T-helper 1 cell (primary cell): ENCODE measurements at places on chromosomes 2 and 18.

DNA sequence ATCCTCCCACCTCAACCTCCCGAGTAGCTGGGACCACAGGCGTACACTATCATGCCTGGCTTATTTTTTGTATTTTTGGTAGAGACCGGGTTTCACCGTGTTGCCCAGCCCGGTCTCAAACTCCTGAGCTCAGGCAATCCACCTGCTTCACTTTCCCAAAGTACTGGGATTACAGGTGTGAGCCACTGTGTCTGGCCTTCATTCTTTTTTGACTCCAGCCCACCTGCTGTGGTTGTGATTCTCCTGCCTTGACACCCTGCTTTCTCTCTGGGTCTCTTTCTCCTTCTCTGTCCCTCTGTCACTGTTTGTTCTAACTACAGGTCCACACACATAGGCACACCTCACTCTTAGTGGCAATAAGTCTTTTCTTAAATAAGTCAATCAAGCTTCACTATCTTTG, 85.3 kb downstream of the FTCDNL1 start:
- no peak for DNase-seq

DNA sequence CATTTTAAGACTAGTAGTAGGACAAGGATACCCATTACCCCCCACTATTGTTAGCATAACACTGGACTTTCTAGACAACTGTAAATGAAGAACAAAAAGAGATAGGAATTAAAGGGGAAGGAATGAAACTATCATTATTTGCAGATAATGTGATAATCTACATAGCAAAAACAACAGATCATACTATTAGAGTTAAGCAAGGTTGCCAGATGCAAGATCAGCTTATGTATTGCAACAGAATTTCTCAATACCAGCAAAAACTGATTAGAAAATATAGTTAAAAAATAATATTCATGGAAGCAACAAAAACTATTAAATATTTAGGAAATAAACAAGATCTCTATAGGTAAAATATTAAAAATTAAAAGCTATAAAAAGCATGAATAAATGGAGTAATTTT, 194.4 kb upstream of the SPRED2 start:
- no peak for DNase-seq

DNA sequence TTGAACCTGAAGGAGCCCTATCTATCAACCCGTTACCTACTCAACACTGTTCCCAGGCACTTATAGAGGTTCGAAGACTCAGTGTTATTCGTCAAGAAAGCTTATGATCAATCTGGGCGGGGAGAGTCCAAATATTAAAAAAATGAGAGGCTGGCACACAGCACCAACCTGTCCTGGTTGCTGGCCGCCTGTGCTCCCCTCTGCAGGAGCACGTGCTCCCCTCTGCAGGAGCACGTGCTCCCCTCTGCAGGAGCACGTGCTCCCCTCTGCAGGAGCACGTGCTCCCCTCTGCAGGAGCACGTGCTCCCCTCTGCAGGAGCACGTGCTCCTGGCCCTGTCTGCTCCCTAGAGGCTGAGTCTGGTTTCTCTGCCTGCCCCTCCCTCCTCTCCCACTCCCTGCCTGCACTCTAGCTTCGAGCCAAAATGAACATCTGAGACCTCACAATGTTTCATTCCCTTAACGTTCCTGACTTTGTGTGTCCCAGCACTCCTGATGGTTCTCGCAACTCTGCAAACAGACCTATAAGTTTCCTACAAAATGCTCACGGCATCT, 614.0 kb upstream of the ID2 start:
- no peak for DNase-seq

DNA sequence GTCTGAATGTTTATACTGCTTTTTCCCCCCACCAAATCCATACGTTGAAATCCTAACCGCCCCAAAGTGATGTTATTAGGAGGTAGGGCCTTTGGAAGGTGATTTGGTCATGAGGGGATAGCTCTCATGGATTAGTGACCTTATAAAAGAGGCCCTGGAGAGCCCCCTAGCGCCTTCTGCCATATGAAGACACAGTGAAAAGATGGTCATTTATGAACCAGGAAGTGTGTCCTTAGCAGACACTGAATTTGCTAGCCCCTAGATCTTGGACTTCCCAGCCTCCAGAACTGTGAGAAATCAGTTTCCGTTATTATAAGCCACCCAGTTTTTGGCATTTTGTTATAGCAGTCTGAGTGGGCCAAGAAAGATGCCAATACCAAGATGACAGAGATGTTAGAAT, 7.2 kb upstream of the TSN start:
- DNase-seq: no peak

DNA sequence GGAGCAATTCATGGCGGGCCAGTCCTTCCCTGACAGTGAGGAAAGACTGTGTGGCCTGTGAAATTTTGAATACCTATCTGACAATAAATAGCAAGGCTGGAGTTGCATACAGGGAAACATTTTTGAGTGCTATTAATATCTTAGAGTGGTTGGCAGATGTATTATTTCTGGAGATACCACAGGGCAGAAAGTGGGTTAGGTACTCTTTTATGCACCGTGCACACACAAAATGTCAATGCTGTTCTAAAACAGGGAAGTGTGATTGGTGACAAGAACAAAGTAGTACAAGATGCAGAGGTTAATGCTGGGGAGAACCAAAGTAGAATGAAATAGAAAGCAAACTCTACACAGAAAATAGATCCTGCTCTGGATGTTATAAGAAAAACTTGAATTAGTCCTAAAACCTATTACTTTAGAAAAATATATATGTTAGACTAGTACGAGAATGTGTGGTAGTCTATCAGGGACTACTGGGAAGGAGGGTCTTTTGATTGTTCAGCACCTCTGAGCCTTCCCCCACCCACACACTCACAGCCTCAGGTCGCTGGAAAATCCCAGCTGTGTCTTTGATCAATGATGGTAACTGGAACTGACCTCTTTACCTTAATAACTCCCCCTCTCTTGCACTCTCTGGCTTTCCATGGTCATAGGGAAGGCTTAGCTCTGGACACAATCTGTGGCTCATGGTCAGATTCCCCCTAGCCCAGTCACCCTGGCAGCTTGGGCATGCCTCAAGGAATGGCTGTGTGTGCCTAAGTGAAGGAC, 58.2 kb downstream of the SERPINB8 start:
- DNase-seq: no peak

GRCh38 chr2:135142323-135142722, 90.2 kb downstream of the RAB3GAP1 start:
- DNase-seq: no peak

- no peak for DNase-seq
Measured at GRCh38 chr2:188576006-188576405, 284.3 kb downstream of the GULP1 start.

- DNase-seq: no peak
Measured at GRCh38 chr18:36130039-36130831, 536 bp downstream of the ELP2 start.

- DNase-seq: no peak
Measured at GRCh38 chr18:10306779-10307178, 147.7 kb upstream of the APCDD1 start.

DNA sequence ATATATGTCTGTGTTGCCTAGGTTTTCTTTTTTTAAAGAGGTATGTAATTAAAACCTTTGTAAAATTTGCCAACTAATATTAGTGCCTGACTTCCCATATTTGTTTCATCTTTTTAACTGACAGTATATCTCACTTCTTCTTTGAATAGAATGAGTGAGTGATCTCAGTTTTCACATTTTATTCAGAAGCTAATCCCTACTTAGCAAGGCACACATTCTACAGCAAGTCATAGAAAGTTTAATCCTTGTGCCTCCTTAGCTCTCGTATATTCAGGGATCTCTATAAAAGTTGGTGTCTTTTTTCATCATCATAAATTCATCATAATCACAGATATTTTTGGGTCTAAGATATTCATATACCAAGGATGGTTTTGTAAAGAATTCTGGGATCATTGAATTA, 66.6 kb downstream of the RIF1 start:
- DNase-seq: no peak

DNA sequence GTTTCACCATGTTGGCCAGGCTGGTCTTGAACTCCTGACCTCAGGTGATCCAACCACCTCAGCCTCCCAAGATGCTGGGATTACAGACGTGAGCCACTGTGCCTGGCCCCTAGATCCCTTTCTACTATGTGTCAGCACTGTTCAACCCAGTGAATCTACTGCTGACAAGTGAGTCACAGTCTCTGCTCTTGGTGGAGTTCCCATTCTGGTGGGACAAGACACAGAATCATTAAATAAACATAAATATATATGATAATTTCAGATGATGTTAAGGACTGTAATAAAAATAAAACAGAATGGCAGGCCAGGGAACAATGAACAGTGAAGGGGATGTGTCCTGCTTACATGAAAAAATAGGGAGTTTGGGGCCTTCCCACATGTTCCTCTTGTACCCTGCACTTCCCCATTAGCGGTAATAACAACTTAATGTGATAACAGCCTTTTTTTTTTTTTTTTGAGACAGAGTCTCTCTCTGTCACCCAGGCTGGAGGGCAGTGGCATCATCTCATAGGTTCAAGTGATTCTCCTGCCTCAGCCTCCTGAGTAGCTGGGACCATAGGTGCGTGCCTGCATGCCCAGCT, 112.2 kb downstream of the CPO start:
- DNase-seq: no peak

GRCh38 chr2:3483227-3483985, 35.9 kb downstream of the ADI1 start:
- DNase-seq: no peak

- DNase-seq: no peak
Measured at GRCh38 chr2:165058476-165059265, 103.3 kb upstream of the SLC38A11 start.

- no peak for DNase-seq
Measured at GRCh38 chr18:60984510-60984909, 348.7 kb upstream of the CDH20 start.

DNA sequence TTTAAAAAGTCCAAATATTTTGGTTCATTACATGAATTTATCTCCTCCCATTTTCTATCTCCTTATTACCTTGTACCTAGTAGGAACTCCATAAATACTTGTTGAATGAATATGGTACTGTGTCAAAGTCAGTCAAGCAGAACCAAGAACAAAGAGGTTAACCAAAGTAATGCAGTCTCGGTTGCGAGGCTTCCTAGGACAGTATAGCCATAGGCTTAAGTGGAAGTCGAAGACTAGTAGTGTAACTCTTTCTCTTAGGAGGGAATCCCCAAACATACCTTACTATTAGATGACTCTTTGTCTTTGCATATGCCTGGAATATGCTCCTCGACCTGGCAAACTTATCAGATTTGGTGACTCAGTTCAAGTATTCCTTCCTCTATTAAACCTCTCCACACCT, 4.8 kb downstream of the LIPT1 start:
- DNase-seq: no peak

- no peak for DNase-seq
Measured at GRCh38 chr18:35512761-35513160, 15.0 kb upstream of the INO80C start.

- DNase-seq: no peak
Measured at GRCh38 chr2:128199141-128199540, 108.1 kb downstream of the UGGT1 start.

GRCh38 chr18:75160364-75160763, 48.6 kb downstream of the PTGR3 start:
- DNase-seq: no peak

- DNase-seq: no peak
Measured at GRCh38 chr2:27829791-27830190, 58.3 kb downstream of the MRPL33 start.

- DNase-seq: no peak
Measured at GRCh38 chr2:62423883-62424458, 82.0 kb downstream of the TMEM17 start.

- no peak for DNase-seq
Measured at GRCh38 chr2:236809716-236810115, 240.1 kb downstream of the ACKR3 start.

- no peak for DNase-seq
Measured at GRCh38 chr18:40810372-40810771, 1144.7 kb upstream of the PIK3C3 start.

- DNase-seq: no peak
Measured at GRCh38 chr2:225766431-225766830, 366.9 kb downstream of the NYAP2 start.

DNA sequence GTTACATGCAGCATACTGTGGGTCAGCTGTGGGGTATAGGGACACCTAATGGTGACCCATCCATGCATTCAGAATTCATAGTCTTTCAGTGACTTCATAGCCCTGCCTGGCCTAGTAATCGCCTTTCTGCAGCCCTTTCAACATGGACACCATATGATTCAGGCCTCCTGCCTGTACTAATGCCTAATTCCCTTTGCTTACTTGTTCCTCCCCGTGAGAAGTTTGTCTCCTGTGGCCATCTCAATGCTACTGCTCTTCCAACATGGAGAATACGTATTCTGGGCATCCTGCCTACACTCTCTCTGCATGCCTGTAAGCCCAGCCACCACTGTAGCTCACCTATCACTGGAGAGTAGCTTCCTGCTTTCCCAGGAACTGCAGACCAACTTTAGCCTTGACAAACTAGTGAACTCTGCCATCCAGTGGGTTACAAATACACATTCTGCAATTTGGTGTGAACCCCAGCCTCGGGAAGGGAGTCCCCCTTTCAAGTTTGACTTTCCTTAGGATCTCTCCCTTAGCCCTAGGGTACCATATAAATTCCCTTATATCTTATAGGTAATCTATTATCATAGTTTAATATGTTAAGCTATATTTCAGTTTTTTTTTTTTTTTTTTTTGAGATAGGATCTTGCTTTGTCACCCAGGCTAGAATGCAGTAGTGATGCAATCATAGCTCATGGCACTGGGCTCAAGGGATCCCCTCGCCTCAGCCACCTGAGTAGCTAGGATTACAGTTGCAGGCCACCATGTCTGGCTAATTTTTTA, 22.3 kb downstream of the M1AP start:
- no peak for DNase-seq

GRCh38 chr18:2222270-2223185, 348.8 kb downstream of the METTL4 start:
- no peak for DNase-seq

DNA sequence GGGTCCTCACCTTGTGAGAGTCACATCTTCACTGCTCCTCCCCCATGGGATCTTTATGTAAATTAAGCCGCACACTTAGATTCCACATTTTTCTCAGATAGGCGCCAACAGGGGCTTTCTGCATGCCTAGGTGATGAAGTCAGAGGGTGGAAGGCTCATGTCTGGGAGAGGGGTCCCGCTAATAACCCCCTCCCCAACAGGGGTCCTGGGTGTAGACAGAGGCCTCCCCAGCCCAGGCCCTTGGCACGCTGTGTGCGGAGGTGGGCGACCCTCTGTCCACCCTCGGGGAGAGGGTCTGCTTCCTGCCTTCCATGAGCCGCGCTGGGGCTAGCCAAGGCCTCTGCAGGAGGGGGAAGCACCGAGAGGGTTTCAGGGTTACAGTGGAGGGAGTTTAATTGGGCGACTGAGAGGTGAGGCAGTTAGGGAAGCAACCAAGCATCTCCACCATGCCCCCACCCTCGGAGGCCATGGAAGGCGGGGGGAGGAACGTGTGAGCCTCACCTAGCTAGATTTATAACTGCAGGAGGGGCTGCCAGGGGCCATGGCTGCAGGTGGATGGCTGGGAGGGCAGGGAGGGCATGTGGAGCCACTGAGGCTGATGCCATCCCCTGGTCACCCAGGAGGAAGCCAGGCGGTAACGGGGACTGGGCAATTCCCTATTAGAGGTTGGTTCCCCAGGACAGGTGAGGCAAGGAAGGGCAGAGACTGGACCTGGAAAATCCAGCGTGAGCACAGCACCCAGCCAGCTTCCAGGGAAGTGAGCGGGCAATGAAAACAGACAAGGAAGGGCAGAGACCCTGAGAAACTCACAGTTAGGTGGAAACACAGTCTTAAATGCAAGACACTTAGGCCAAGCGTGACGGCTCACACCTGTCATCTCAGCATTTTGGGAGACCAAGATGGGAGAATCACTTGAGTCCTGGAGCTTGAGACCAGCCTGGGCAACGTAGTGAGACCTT, 7.7 kb upstream of the PXDN start:
- DNase-seq: no peak
